ENCODE measurements at places on chromosomes 16 and 17. TPM values are rescaled to one million over a fixed set of nuclear protein-coding genes. Genes with fewer than 3 reads are reported as not detected.

Gene IRX3
- total RNA-seq = 0.86 TPM

Gene SLX4
- total RNA-seq = 7.1 TPM

Gene STX1B
- total RNA-seq = 2.2 TPM

Gene CD300A
- total RNA-seq = not detected

Gene SLC12A3
- total RNA-seq = not detected

Gene NKD1
- not detected for total RNA-seq

Gene FOXN1
- not detected for total RNA-seq

Gene CRISPLD2
- total RNA-seq = 44.0 TPM

Gene NOS2
- not detected for total RNA-seq

Gene C1QTNF8
- total RNA-seq = not detected

Gene USP10
- total RNA-seq = 53.1 TPM

Gene LGALS9C
- total RNA-seq = not detected

Gene CNTNAP4
- not detected for total RNA-seq

Gene DBNDD1
- total RNA-seq = 0.86 TPM

Gene CACNG4
- total RNA-seq = not detected

Gene HCRT
- not detected for total RNA-seq

Measured in fibroblast of villous mesenchyme (primary cell).